Activated CD4-positive, alpha-beta T cell treated with anti-CD3 and anti-CD28 coated beads for 1 hour (primary cell): ENCODE measurements at places on chromosomes 12 and 14.

GRCh38 chr12:67966560-67966959 is 22.7 kb upstream of the IFNG-AS1 start:
- DNase-seq: no peak

DNA sequence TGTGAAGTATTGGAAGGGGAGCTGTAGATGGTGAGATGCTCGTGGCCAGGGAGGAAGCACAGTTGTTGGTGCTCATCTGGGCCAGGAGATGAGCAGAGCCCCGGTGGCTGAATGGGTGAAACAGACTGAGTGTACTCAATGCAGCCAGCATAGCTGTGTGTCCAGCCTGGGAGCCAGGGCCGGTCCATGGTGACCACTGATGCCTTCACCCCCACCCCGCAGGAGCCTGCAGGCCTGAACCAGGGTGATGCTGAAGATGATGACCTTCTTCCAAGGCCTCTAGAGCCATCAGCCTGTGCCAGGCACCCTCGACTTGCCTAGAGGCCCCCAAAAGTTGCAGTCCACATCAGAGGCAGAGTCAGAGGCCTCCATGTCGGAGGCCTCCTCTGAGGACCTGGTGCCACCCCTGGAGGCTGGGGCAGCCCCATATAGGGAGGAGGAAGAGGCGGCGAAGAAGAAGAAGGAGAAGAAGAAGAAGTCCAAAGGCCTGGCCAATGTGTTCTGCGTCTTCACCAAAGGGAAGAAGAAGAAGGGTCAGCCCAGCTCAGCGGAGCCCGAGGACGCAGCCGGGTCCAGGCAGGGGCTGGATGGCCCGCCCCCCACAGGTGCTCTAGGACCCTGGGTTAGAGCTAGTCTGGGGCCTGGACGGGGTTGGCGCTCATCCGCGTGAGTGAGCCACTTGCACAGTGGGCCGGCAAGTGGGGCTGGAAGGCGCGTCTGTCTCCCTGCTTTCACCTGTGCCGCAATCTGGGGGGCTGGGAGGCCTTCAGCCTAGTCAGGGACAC is 3.0 kb downstream of the TNFAIP2 start:
- DNase-seq: no peak

- no peak for DNase-seq
Observed at GRCh38 chr12:49983892-49984291, 11.1 kb downstream of the AQP6 start.

GRCh38 chr12:49346659-49347310 is at the start of gene DNAJC22:
Gene DNAJC22, plus strand, starts transcription at chr12:49346888. Its CDS starts 1,985 bp downstream, at chr12:49348873.
- no peak for DNase-seq

DNA sequence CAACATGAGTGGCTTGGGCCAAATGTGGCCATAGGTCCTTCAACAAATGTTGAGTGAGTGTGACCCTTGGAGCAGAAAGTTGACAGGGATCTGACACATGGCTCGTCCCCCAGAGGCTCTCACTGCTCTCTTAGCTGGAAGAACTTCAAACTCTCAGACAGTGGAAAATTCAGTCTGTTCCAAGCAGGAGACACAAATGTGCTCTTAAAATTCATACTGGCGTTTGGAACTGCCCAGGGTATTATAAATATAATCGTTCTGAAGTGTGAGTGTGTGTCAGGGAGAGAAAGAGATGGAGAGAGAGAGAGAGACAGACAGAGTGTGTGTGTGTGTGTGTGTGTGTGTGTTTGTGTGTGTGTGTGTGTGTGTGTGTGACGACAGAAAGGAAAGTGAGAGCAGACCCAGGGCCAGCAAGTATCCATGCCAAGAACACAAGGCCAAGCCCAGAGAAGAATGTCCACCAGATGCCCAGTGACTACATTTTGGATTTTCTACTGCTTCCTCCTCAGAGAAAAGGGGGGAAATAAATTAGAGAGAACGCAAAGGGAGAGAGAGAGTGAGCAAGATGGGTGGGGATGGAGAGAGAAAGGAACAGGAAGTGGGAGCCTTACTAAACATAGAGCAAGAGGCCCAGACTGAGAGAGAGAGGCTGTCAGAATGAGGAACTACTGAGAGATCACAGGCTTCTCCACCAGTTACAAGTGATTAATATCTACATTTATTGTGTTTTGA is 193.6 kb upstream of the NUDT4 start:
- DNase-seq: no peak

GRCh38 chr14:53840444-53840843 is 116.2 kb downstream of the BMP4 start:
- DNase-seq: no peak

- no peak for DNase-seq
Observed at GRCh38 chr14:35336494-35337268, 44.5 kb downstream of the PSMA6 start.

GRCh38 chr14:32662211-32662610 is 276.5 kb upstream of the NPAS3 start:
- DNase-seq: no peak

DNA sequence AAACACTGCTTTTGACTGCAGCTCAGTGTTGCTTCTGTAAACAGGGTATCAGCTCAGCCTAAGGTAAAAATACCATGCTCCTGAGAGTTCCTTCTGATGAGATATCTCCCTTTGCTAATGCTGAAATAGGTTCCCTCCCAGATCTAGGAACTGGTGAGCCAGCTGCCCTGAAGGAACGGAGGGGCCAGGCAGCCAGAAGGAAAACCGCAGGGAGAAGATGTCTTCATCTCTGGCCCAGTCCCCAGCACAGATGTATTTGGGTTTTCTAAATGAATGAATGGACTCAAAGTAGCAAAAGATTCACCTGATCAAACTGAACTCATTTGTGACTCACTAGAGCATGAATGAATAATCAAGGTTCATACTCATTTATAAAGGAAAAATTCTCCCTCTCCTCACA is 247.8 kb downstream of the MSRB3 start:
- DNase-seq: no peak

DNA sequence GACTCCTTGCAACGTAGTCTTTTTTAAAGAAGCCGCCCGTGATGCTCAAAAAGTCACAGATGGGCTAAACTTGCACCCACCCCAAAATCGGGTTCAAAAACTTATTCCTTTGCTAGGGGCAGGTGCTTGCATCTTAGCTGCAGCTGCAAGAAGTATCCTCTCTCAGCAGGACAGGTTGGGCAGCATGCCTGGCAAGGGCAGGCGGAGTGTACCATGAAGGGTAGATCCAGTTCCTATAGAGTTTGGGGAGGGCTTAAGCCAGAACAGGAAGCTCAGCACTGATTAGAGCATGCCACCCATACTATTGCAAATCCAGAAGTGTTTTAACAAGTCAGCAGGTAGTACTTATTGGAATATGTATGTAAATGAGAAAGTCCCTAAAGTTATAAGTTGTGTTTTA is 48.7 kb downstream of the CPM start:
- DNase-seq: no peak

DNA sequence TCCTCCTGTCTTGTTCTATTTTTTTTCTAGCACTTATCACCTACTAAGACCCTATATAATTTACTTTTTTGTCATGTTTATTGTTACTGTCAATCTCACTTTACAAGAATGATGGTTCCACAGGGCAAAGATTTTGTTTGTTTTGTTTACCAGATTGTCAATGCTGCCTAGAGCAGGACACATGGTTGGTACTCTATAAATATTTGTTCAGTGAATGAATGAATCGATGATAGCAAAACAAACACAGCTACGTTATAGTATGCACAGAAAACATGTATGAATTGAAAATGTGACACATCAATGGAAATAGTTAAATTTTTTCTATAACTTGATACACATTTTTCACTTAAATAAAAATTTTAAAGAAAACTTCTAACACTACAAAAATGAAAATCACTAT is 67.1 kb upstream of the KRR1 start:
- DNase-seq: no peak

DNA sequence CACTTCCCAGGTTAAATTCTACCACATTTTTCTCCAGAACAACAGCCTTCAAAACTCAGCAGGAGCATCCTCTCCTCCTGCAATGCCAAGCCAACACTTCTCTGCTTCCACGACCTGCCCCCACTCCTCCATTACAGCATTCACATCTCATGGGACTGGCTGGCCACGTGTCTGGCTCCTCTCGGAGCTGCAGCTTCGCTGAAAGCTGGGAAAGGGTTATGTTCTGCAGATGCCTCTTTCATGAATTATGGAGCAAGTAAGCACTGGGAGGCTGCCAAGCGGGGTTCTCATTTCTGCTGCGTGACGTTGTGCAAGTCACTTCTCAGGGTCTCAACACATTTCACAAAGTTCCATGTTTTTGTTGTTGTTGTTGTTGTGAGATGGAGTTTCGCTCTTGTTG is 142.2 kb upstream of the RFLNA start:
- DNase-seq: no peak

GRCh38 chr12:67269633-67270573 is 745 bp downstream of the CAND1 start:
- DNase-seq: peak; percentile 36

DNA sequence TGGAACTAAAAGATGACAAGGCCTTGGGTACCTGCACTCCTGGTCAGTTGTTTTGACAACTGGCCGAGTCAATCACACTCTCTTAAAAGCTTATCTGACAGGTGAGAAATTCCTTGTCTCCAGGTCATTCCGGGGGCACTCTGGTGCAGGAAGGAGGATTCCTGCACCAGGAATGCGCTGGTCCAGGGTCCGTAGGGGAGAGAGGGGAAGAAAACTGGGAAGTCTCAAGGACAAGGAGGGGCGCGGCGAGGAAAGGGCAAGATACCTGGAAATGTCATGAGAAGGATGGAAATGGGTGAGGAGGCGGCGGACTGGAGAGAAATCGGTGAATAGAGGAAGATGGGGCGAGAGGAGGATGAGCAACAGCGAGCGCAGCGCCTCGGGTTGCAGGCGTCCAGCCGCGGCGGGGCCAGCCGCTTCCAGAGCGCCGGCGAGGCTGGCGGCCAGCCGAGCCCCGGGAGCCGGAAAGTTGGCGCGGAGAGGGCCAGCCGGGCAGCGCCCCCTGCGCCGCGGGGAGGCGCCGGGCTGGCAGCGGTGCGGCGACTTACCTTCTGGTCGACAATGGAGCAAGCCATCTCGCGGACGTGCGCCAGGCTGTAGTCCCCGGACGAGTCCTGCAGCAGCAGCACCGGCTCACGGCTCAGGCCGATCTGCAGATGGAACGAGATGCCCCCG is 809 bp downstream of the PRKD1 start:
- DNase-seq: no peak

DNA sequence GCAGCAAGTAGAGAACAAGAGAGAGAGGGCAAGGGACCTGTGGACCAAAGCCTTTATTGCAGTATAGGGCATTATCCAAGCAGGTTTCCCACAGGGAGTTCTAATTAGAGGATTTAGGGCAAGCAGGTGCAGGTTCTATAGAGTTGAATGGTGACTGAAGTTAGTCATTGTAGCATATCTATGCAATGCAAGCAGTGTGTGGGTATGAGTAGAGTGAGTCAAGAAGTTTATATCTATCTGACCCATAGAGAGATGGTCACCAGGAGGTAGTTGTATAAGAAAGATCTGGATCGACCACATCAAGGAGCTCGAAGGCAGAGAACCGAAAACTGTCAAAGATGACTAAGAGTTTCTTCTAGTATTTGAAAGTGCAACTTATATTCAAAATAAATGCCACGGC is 167.3 kb downstream of the PLCZ1 start:
- no peak for DNase-seq

- no peak for DNase-seq
Observed at GRCh38 chr14:49954171-49954631, 61.3 kb downstream of the ARF6 start.

DNA sequence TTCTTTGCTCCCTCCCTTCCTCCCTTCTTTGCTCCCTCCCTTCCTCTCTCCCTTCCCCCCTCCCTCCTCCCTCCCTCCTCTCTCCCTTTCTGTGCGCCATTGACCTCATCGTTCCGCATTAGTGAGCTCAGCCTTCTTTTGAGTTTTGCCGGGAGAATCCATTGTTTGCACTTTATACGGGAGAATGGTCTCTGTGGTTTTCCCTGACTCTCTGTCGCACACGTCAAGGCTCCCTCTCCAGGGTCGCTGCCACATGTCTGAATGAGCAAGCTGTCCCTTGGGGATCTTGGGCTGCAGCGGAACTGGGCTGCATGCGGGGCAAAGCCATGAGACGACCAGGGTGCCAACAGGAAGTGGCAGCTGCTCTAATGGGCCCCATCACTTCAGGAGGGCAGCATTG is 118.5 kb downstream of the GLT1D1 start:
- DNase-seq: no peak

GRCh38 chr14:35818346-35819115 is 7.6 kb upstream of the BRMS1L start:
- DNase-seq: no peak

DNA sequence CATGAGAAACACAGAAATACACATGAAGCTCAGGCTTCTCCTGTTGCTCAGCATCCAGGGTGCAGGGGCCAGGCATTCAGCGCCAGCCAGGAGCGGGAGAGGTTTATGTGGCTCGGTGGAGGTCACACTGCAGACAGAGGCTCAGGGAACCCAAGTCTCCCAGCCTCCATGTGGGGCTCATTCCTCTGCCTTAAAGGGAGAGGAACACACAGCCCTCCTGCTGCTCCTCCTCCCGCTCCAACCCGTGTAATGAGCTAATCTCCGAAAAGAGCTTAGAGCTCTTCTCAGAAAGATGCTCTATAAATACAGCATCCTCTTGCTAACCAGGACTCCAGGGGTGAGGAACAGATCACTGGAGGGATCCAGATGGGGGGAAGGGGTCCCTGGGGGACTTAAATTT is 28.2 kb downstream of the FGF6 start:
- no peak for DNase-seq

DNA sequence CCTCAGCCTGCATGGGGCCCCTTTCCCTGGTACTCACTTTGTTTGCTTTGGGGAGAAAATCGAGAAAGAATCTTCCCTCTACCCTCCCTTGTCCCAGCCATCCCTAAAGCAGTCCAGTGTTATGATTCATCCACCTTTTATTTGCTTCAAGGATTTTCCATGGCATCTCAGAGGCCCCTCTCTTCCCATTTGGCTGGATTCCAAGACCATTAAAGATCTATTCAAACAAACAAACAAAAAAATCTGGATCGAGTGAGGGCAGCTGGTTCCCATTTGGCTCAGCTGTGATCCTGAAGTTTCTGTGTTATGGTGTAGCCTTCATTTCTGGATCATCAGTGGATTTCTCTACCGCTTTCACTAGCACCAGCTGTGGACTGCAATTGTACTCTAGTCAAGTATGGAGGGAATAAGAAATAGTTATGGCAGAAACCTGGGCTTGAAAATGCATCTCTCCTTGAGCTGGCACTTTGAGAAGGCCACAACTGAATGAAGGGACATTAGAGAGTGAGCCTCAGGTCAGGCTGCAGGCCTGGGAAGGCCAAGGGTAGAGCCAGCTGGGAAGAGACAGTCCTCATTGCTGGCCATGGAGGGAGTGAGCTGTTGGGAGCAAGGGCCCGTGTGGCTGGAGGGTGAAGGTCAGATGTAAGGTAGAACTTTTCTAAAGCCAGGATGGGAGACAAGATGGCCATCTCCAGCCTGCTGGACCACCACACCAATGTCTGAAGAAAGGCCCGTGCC is 13.7 kb downstream of the KRT71 start:
- DNase-seq: no peak

GRCh38 chr14:103697603-103698379 is 17.5 kb downstream of the XRCC3 start:
- no peak for DNase-seq
